Kidney (tissue), 22 donors: ENCODE measurements at places on chromosomes 11 and 22.
A peak's percentile ranks its signal among the peaks of the same experiment; 100 is the strongest.

GRCh38 chr11:110029714-110030113 is 63.5 kb upstream of the ZC3H12C start:
- H3K36me3 ChIP-seq: no peaks in the 10 kb centered on the region
- H3K4me1 ChIP-seq: peaks cover 6% of the 10 kb centered on the region
- H3K27me3 ChIP-seq: no peaks in the 10 kb centered on the region
- peak; percentile 21 for DNase-seq

GRCh38 chr11:68912254-68912653 is 8.6 kb downstream of the IGHMBP2 start:
- H3K4me3 ChIP-seq: no peak overlapping the region
- H3K27ac ChIP-seq: no peak overlapping the region
- no peak for DNase-seq
- H3K4me1 ChIP-seq: no peaks in the 10 kb centered on the region
- peaks cover 49% of the 10 kb centered on the region for H3K36me3 ChIP-seq

DNA sequence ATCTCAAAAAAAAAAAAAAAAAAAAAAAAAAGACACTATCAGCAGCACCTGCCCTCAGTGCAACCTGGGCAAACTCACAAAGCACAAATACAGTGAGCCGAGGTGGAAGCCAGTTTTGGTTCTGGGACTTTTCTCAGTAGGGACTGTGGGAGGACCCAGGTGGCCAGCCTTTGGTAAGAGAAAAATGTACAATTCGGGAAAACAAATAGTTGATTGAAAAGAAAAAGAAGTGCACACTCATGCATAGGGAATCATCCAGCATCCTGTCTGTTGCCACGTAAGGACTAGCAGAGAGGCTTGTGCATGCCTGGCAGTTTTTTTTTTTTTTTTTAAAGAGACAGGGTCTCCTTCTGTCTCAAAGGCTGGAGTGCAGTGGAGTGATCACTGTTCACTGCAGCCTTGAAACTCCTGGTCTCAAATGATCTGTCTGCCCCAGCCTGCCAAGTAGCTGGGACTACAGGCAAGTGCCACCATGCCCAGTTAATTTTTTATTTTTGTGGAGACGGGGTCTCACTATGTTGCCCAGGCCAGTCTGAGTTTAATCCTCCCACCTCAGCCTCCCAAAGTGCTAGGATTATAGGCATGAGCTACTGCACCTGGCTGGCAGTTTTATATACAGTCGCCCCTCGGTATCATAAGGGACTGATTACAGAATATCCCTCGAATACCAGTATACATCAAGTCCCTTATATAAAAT is 36.7 kb downstream of the TPST2 start:
- no peaks in the 10 kb centered on the region for H3K27me3 ChIP-seq
- DNase-seq: no peak
- H3K4me3 ChIP-seq: no peak overlapping the region
- no peaks in the 10 kb centered on the region for H3K36me3 ChIP-seq

- no peak overlapping the region for H3K27ac ChIP-seq
- no peaks in the 10 kb centered on the region for H3K27me3 ChIP-seq
- H3K4me1 ChIP-seq: no peaks in the 10 kb centered on the region
- no peak for DNase-seq
These were observed 174.7 kb upstream of the CADM1 start for GRCh38 chr11:115678942-115679341.

GRCh38 chr11:36426226-36426848 is 83.7 kb downstream of the TRAF6 start:
- peaks cover 2% of the 10 kb centered on the region for H3K4me1 ChIP-seq
- no peak overlapping the region for H3K4me3 ChIP-seq
- no peak for DNase-seq
